ENCODE measurements at places on chromosomes 16 and 17.

DNA sequence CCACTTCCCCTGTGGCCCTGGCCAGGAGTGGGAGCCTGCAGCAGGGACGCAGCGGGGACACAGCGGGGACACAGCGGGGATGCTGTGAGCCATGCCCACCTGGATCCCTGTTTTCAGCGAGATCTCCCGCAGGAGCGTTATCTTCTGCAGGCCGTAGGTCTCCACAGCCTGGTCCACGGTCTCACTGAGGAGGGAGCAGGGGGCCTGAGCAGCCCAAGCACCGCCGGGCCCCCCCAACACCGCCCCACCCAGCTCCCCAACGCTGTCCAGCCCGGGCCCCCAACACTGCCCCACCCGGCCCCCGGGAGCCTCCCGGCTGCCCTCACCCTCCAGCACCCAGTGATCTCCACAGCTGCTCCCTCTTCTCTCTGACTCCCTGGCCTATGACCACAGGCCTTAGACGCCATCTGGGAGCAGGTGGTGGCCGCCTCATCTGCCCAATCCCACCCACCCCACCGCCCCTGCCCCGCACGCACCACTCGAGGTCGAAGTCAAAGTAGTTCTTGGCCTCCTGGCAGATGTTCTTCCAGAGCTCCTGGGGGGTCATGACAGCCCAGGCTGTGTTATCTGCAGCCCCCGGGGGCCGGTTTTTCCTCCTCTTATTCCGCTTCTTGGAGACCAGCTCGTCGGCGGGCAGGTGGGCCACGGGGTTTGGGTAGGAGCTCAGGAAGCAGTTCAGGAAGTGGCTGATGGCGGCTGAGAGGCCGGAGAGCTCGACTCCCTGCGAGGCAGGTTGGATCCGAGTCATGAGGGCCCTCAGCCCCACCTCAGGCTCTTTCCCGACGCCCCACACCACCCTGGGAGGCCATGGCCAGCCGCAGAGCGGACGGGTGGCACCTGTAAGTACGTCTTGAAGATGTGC is 17.0 kb downstream of the CLUH start:
- DNase-seq: no peak

DNA sequence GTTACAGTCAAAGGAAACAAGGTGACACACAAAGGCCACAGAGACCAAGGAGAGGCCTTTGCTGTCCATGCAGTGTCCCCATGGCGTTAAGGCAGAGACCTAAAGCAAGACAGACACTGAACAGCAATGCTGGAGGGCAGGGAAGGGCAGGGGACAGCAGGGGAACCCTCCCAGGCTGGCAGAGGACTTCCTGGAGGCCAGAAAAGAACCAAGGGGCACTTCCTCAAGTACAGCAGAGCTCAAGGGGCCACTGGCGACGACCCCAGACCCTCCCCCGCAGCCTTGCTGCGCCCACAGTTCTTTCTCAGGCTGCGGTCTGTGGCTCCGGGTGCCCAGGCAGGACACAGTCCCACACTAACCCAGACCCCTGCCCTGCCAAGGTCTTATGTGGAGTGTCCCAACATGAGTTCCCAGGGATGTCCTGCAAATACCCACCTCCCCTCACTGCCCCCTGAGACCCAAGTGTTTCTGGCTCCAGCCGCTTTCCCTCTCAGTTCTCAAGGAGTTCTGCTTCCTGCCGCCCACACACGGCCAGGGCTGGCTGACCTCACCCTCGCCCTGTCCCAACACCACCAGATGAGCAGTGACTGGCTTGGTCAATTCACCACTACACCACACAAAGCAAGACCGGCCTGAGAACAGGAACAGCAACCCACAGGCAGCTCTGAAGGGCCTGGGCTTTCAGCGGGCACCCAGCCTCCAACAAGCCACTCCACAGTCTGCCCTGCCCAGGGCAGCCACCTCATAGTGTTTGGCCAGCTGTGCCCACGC is 4.2 kb downstream of the CLCN7 start:
- DNase-seq: no peak

DNA sequence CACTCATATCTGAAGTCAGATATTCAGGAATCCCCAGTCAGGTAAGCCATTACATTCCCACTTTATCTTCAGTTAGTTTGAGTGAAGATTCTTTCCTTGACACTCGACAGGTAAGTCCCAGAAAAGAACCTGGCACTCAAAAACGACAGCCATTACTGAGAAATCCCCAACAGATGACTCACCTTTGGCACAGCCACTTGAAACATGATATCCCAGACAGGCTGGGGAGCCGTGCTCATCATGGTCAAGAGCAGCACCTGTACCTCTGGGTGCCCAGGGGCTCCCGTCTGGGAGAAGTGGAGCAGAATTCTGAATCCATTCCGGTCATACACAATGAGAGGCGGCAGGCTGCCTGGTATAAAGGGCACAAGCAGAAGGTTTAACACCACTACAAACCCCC is 16.8 kb upstream of the COG7 start:
- no peak for DNase-seq

GRCh38 chr16:77424871-77425604 is 9.8 kb downstream of the ADAMTS18 start:
- no peak for DNase-seq

- no peak for DNase-seq
These were observed 20.5 kb upstream of the LASP1NB start for GRCh38 chr17:38904892-38905291.

DNA sequence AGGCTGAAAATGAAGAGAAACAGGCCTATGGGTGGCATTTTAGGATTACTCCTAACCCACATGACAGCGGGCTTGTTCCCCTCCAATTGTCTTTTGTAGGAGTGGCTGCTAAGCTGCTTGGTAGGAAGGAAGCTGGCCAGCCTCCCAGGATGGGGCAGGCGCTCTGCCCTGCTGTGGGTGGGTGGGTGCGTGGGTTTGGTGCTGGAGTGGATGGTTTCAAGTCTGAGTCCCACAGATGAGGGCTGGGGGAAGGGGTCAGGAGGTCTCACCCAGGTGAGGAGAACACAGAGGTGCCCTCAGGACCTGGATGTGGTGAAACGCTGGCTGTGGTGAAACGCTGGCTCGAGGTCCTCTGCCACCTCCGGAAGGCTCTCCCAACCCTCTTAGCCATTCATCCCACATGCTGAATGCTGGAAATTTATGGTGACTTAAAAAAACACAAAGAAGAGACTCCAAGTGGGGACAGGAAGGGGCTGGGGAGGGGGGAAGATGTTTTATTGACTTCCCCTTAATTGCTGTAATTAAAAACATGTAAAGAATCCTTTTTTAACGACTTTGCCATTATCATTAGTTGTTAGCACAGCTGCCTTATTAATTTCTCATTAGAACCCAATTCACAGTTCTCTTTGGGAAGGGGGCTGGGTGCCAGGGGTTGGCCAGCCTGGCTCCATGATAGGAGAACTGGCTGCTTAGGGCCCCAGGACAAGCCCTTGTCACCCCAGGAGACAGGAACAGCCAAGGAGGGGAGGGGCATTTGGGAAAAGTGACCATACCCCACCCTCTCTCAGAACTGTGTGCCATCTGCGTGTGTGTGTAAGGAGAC is 153.5 kb upstream of the CDC42EP4 start:
- DNase-seq: no peak

DNA sequence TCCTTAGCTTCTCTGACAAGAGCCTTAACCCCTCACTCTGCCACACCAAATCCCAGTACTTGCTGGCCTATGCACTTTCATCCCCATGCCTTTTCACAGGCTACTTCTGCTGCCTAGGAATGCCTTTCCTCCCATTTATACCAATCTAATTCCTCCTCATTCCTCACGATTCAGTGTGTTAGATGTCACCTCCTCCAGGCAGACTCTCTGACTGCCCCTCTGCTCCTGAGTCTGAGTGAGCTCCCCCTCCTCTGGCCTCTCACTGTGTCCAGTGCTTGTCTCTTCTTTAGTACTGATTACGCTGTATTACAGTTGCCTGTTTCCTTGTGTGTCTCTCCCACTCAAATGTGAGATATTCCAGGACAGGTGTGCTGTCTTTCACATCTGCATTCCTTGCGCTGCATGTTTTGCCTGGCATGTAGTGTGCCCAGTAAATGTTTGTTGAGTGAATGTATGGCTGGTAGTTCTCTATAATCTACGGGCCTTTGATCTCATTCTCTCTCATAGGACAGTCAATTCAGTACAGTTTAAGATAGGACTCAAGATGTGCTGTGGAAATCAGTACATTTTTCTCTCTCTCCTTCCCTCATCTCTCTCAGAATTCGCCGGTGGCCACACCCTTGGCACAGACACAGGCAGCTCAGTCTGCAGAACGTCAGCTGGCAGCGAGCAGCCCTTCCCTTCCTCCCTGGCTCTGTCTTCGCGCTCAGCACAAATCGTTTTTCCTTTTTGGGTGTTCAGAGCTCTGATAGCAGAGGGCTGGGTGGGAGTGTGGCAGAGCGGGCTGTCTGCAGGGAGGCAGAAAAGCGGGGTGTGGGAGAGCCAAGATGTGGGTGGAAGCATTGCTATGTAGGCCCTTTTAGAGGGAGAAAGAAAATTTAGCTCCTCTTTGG is 18.5 kb downstream of the ARL4D start:
- no peak for DNase-seq

- no peak for DNase-seq
These were observed 9.4 kb upstream of the KCNJ2 start for GRCh38 chr17:70159980-70160379.

GRCh38 chr17:50048988-50049387 is 6.9 kb upstream of the ITGA3 start:
- DNase-seq: no peak

- DNase-seq: no peak
These were observed 25.4 kb downstream of the UBE2G1 start for GRCh38 chr17:4340914-4341615.

GRCh38 chr16:78192734-78193488 is 93.5 kb downstream of the WWOX start:
- no peak for DNase-seq

GRCh38 chr16:9134739-9135138 is 43.3 kb downstream of the HAPSTR1 start:
- DNase-seq: no peak

DNA sequence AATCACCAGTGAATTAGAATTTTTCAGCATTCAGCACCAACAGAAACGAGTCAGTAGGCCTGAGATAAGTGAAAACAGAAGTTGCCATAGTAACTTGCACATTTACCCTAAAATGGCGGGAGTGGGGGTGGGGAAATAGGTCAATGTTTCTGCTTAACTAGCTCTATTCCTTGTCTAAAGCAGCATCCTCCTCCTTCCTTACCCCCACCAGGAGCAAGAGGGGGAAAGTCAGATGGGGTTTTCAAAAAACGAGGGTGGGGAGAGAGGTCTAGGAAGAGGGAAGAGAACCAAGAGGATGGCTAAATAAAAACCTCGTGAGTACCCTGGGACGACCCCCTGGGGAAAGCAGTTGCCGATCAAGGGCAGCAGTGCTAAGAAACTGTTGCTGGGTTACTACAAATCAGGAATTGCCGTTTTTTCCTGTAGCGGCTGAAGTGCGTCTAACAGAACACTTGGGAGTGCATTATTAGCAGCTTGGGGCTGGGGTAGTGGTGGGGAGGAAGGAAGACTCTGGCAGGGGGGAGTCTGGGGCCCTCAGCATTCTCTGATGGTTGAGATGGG is 34.4 kb upstream of the MNT start:
- DNase-seq: no peak

DNA sequence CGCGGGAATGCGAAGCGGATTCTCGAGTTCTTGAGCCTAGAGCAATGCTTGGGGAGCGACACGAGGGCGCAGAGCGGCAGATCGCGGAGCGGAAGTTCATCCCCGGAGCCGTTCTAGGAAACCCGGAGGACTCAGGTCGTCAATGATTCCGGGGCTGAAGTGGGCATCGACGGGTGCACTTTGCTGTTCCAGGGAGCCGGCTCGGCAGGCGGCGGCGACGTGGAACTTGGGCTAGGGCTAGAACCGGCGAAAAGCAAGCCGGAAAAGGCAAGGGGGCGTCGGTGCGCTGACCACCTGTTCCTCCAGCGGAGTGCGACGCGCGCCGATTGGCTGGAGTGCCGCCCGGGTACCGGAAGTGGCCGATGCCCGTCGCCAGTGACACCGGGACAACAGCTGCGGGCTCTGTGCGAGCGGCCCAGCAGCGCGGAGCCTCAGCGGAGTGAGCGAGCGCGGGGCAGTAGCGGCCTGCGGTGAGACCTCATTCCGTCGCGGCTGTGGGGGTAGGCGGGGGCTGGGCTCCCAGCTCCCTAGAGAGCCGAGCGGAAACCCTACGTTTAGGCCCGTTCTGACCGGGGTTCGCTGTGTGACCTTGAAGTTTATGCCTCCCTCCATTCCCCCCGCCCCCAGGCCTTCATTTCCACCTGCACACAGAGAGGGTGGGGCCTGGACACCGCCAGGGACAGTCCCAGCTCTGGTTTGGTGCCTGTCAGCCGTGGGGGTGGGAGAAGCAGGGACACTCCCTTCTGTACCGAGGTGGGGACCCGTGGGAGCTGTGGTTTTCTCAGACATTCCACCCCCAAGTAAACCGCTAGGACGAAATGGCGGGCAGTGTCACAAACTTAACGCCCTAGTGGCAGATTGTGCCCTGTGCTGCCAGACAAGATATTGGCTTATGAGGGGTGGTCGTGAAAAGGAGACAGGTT is at the start of gene ZFP3:
Gene ZFP3 (plus strand): TSS at position 362 of the 923 bp plus-strand sequence. CDS start 13,038 bp downstream, outside the sequence.
- peak; percentile 51 for DNase-seq

DNA sequence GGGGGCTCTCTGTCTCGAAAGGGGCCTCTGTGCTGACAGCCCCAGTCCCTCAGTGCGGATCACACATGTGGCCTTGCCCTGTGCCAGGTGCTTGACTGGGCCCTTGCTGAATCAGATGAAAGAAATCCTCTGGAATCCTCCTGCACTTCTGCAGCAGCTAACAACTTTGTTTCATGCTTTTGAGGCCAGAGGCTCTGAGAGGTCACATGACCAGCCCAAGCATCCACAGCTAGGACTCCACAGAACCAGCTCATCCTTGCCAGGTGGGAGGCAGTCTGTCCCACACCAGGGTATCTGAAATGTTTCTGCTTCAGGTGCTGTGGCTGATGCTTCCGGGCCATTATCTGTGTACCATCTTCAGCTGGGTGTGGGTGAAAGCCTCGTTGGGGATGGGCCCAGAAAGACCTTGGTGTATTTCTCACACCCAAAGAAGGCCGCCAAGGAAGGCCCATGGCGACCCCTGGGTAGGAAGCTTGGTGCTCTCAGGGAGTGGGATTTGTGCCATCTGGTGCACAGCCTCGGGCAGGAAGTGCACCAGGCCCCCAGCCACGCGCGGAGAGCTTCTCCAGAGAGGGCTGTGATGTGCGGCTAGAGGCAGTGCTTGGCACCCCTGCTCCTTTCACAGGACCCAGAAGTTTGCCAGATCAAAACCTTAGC is 143.8 kb downstream of the CLEC16A start:
- no peak for DNase-seq

GRCh38 chr16:49806446-49806845 is 49.5 kb downstream of the ZNF423 start:
- no peak for DNase-seq

DNA sequence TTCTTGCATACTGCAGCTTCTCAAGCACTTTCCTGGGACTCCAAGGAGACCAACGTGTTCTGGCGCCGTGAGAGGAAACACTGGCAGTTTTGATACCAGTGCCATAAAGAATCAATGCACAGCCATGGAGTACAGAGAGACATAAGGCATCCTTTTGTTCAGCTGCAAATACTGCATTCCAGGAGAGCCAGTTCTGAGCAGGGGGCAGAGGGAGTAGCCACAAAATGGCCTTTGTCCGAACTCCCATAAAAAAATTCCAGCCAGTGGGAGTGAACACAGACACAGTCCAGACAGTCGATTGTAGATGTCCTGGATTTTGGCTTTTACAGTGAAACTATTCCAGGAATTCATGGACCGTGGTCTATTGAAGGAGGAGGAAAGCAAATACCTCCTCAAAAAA is 36.2 kb upstream of the TEKT3 start:
- DNase-seq: no peak

Data from esophagus squamous epithelium (tissue), 5 donors.